Esophagus squamous epithelium (tissue), 5 donors: ENCODE measurements at places on chromosomes 2 and 18. TPM values are rescaled to one million over a fixed set of nuclear protein-coding genes. Genes with fewer than 3 reads are reported as not detected.

DNA sequence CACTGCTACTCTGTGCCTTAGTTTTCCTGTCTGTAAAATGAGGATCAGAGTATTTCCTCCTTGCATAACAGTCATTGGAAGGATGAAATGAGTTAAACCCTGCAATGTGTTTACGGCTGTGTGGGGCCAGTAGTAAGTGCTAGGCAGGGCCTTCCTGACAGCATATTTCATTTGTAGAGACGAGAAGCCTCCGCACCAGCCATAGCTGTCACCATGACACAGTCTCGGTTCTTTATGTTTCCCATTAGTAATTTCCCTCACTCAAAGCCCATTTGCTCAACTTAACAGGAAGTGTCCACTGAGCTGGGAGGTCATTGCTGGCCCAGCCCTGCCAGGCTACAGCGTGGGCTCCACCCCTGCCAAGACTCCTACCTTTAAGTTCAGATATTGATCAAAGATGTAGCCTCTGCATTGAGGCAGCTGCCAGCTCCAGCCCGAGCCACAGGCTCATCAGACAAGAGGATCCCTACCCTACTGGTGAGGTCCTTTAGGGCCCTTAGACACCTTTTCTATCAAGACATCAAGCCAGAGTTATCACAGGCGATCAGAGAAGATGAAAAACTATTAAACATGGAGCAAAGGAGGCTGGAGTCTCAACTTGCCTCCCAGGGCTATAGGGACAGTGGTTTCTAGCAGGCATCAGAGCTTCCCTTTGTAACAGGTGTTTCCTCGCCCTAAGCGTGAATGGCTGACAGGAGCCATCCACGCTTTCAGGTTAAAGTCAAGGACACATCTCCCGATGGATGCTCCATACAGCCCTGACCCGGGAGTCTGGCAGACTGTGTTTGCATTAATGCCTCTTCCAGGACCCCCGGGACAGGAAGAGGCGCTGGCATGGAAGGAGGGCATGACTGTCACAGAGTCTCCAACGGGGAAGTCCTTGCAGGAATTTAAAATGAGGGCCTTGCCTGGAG is 251.7 kb downstream of the NDUFA10 start:
- no peak for DNase-seq

- no peak for DNase-seq
Observed at GRCh38 chr2:137952586-137953129, 11.6 kb upstream of the HNMT start.

GRCh38 chr2:134657650-134658250 is 61.0 kb downstream of the TMEM163 start:
- DNase-seq = no peak

The ZC3H8 gene
- 6.0 TPM for total RNA-seq

DNA sequence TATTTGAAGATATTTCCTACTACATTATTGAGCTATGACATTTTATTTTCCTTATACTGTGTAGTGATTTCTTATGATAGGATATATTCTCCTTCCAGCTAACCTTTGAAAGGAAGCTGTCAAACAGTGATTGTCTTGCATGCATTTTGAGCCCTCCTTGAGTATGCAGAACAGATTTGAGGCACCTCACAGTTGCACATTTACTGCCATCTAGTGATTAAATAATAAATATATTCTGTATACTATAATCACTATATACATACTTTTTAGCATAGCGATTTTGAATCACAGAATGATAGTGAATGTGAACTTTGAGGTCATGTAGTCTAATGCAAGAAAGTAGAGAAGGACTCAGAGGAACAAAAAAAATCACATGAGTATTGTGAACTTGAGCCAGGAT is 268.4 kb upstream of the CDH19 start:
- DNase-seq = no peak

The BCL11A gene
- total RNA-seq = 23.9 TPM

DNA sequence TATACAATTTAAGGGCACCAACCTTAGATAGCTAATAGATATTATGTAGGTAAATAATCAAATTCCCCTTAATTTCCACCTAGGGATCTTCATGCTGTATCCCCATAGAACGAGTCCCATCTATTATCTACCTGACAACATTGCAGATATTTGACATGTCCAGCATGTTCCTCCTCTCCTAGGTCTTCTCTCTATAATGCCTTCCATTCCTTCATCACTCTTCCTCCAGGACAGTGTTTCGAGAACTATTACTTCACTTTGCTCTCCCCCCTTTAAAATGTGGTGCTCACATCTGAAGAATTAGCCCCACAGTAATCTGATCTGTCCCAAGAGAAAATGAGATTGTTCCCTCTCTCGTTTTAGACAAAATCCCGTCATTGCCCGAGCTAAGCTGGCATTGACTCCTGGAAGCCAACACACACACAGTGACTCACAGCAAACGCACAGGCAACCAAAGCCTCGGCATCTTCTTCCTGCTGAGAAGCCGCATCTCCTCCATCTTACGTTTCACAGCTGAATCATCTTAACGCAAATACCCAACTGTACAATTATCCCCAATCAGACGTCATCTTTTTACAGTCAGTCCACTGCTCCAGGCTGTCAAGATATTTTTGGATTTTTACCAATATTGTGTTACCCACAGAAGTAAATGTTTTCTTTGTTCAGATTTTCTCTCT is 162.9 kb upstream of the AGAP1 start:
- no peak for DNase-seq

DNA sequence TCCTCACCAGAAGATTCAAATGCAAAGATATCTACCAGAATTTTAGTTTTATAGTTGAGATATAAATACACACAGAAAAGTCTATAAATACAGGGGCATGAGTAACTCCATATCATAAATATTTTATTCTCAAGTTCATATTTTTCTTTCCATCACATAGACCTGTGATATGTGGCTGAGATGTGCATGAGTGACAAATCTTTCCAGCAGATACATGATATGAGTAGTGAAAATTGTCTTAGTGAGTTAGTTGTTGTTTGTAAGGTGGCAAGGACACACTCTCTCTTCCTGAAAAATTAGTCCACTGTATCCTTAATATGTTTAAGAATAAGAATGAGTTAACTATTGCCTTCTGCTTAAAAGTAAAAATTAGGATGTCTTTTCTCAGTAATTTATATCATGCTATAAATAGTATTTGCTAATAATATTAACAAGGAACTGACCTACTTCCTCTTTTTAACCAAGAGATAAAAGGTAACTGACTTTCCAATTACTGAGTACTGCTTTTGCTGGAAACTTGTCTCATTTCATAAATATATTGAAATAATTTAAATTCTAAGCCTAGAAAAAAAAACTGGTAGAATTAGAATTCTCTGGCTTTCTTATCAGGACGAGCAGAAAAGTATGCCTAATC is 85.2 kb upstream of the SESTD1 start:
- DNase-seq = no peak

GRCh38 chr2:39127973-39128372 is 7.1 kb upstream of the SOS1 start:
- no peak for DNase-seq

The G6PC2 gene
- not detected for total RNA-seq

The NR4A2 gene
- total RNA-seq = 1.1 TPM

DNA sequence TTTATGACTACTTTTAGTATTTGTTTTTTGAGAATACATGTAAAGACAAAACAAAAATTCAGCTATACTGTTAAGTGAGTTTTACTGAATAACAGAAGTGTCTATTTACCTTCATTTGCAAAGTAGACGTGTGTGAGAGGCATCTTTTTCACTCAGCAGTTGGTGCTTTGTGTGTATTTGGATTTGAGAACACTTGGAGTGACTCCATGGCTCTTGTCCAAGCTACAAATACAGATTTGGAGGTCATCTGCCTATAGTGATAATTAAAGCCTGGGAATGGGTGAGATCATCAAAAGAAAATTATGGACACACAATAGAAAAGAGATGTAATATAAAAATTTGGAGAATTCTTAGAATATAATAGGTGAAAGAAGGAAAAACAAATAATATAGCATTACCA is 6.2 kb downstream of the NAB1 start:
- DNase-seq = no peak
